ENCODE measurements at places on chromosomes 16 and 17. TPM values are rescaled to one million over a fixed set of nuclear protein-coding genes. Genes with fewer than 3 reads are reported as not detected.

DNA sequence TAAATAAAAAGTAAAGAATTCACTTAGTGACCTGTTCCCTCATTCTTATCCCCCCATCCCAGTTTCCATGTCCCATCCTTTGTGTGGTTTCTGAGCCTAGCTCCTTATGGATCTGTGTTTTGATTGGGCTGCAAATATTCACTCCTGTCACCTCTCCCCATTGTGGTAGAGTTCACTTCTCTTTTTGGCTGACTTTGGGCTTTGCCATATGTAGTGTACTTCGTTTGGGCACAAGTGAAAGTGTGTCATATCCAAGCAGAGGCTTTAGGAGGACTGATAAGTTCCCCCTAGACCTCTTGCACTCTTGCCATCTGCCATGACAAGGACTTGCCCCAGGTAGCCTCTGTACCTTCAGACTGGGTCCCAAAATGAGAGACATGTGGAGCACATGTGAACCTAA lies 13.0 kb upstream of the DHRS7B start:
- H3K4me3 ChIP-seq: no peak overlapping the region
- H3K27ac ChIP-seq: no peak overlapping the region
- DNase-seq: no peak
- H3K4me1 ChIP-seq: no peaks in the 10 kb centered on the region

DNA sequence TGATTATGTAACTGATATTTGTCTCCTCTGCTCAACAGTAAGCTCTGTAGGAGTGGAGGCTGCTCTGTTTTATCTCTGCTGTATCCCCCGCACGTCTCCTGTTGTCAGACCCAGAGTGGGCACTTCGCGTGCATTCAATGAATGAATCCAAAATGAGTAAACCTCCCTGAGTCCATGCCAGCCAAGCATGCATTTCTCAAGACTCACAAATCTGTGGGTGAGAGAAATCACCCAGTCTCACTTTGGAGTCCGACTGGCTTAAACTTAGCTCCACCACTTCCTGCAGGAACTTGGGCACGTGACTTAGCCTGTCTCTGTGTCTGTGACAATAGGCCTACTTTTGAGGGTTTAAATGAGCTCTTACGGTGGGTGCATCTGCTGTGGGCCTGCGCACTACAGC lies 3.7 kb downstream of the PNPO start:
- no peaks in the 10 kb centered on the region for H3K27me3 ChIP-seq
- H3K4me3 ChIP-seq: no peak overlapping the region
- DNase-seq: peak; percentile 14
- peak overlapping the region; percentile 59 for H3K27ac ChIP-seq
- peaks cover 29% of the 10 kb centered on the region for H3K4me1 ChIP-seq

- peaks cover 9% of the 10 kb centered on the region for H3K4me1 ChIP-seq
Observed at GRCh38 chr16:84714028-84714427, 14.2 kb downstream of the USP10 start.

- no peak overlapping the region for H3K4me3 ChIP-seq
- no peak overlapping the region for H3K27ac ChIP-seq
- peak; percentile 27 for DNase-seq
- H3K4me1 ChIP-seq: no peaks in the 10 kb centered on the region
- H3K27me3 ChIP-seq: no peaks in the 10 kb centered on the region
- H3K36me3 ChIP-seq: peaks cover 46% of the 10 kb centered on the region
Observed at GRCh38 chr17:1882836-1883235, 53.0 kb downstream of the RPA1 start.

- H3K27ac ChIP-seq: no peak overlapping the region
- no peak overlapping the region for H3K4me3 ChIP-seq
- no peak for DNase-seq
- H3K4me1 ChIP-seq: no peaks in the 10 kb centered on the region
Observed at GRCh38 chr17:58367461-58367860, 15.5 kb upstream of the SUPT4H1 start.

GRCh38 chr17:32876417-32877163 lies at the start of gene MYO1D:
Gene MYO1D, minus strand, starts transcription at chr17:32877124. Its CDS starts 252 bp downstream, at chr17:32876872.
- peak within 1 kb of the TSS; percentile 66 for H3K27ac ChIP-seq
- DNase-seq: peak; percentile 74
- peaks cover 8% of the 10 kb centered on the region for H3K4me1 ChIP-seq
- no peaks in the 10 kb centered on the region for H3K36me3 ChIP-seq
- H3K27me3 ChIP-seq: peaks cover 4% of the 10 kb centered on the region

- DNase-seq: no peak
- H3K4me3 ChIP-seq: no peak overlapping the region
- no peaks in the 10 kb centered on the region for H3K36me3 ChIP-seq
Observed at GRCh38 chr17:77422748-77423113, 282.0 kb downstream of the SEC14L1 start.

DNA sequence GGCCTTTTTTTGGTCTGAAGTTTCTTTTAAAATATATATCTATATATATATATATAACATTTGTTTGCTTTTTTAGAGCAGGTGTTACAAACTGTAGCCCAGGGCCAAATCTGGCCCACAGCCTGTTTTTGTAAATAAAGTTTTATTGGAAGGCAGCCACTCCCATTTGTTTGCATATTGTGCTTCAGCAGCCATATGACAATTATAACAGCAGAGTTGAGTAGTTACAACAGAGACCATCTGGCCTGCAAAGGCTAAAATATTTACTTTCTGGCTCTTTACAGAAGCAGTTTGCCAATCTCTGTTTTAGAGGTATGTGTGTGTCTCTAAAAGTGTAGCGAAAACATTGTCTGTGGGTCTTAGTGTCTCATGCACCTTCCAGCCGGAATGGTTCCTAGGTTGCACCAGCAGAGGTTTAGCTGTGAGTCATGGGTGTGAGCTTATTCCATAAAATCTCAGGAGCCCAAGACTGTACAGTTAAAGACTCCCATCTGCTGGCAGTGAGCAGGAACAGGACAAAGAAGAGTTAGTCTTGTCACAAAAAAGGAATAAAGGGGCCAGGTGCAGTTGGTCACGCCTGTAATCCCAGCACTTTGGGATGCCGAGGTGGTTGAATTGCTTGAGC lies 23.8 kb downstream of the LCMT1 start:
- H3K4me3 ChIP-seq: no peak overlapping the region
- no peaks in the 10 kb centered on the region for H3K4me1 ChIP-seq
- H3K27ac ChIP-seq: no peak overlapping the region
- no peaks in the 10 kb centered on the region for H3K27me3 ChIP-seq
- H3K36me3 ChIP-seq: no peaks in the 10 kb centered on the region

Gene VWA3A
- total RNA-seq: 0.19 TPM

Gene NOL11
- total RNA-seq: 50.0 TPM

Gene TOM1L1
- 0.66 TPM for total RNA-seq

Gene FOXL1
- not detected for total RNA-seq

Gene ZNF768
- 8.1 TPM for total RNA-seq

Gene ITGAX
- total RNA-seq: 4.0 TPM
